ENCODE measurements at places on chromosomes 11 and 22.

DNA sequence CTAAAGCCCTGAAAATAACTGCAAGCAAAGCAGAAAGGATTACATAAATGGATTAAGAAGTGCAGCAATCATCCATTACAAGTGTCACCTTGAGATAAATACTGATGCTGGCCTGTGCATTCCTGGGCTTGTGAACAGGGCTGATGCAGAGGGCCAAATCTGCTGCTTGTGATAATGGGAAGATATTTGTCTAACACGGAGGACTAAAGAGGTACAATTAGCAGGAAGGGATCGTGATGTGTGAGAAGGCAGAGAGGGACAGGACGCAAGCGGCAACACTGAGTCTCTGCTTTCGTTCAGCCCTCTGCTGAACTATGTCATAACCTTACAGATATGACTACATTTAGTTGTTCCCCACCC lies 107.7 kb upstream of the DDI1 start:
- DNase-seq, result no peak

DNA sequence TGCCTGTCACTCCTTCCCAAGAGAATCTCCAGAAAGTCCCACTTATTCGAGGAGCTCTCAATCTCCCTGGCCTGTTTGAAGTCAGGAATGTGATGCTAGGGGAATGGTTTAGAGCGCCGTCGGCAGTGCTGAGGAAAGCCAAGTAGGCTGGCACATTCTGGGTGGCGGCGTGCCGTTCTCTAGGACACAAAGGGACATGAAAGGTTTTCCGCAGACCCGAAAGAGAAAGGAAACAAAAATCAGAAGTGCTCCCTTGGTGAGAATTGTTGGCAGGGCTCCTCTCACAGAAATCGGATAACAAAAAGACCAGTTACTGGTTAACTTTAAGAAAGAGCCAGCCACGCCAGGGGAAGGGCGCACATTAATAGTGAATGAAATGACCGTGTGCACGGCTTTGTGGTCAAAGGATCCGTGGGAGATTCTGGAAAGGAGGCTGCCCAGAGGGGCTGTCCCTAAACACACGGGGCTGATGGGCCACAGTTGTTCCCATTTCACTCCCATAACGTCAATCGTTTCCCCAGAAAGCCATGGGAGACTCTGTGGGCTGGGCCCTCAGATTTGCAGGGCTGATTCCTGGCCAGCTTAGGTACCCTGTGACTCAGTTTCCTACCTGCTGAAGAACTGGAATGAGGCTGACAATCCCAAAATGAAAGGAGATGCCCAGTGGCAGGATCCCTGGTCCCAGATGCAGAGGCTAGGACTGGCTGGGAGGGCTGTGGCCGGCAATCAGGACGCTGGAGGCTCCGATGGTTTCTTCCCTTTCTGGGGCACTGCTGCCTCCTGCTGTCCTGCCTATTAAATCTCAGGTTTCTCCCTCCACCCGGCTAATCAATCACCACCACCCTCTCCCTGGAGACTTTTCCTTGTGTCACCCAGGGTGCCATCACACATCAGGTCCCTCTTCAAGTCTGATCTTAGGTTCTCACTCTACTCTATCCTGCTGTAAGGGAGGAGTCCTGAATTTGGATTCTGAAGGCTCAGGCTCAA lies 82.3 kb downstream of the RCN1 start:
- peak; percentile 42 for DNase-seq

GRCh38 chr11:1924181-1924580 lies 4.7 kb downstream of the TNNT3 start:
- no peak for DNase-seq

DNA sequence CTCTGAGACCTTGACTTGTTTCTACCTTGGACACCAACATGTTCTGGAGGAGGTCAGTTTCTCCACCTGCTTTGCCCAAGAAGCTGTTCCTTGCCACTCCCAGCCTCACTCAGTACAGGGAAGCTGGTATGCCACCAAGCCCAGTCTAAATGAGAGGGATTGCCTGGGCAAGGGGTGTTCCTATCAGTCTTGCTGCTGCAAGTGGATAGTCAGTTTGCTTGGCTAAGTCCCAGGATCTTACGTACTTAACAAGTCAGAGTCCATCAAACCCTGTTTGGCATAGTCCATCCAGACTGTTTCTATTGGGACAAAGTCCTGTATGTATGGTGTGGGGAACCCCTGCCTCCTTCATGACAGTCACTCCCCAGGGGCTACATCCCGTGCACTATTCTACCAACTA lies 66.6 kb downstream of the RPL27A start:
- no peak for DNase-seq

- DNase-seq, result no peak
Measured at GRCh38 chr11:79100093-79100910, 340.5 kb downstream of the TENM4 start.

GRCh38 chr22:42385696-42386095 lies 46.5 kb downstream of the NFAM1 start:
- no peak for DNase-seq

DNA sequence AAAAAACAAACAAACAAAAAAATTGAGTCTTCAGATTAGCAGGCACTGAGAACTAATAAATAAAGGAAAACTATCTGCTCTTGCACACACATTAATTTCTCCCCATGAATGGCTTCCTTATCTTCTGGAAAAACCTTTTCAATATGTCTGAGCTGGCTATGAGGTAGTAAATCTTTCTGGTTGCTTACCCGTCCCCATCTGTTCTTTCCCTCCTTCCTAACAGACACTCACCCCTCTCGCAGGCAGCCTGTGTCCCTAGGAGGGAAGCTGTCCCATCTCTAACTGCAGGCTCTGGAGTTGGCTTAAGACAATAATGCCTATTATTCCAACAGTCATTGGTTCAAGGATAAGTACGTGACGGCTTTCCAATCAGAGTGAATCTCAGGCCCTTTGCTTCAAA lies 8.2 kb upstream of the SCUBE2 start:
- DNase-seq, result no peak

GRCh38 chr11:102252339-102252891 lies 64.9 kb upstream of the BIRC3 start:
- DNase-seq, result no peak

DNA sequence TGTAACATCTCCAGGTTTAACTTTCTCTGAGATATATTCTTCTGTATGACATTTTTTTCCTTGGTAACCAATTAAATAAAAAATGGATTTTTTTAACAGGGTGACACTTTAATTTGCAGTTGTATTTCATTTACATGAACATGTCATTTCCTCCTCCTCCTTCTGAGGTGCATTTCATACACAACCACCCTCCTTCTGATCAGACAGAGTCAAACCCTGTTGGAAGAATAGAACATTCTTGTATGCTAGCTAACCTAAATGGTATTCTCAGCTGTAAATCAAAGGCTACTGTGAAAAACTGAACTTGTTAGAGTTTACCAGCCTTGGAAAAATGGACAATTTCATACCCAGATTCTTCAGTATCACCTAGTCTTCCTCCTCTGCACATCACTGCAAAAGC lies 52.7 kb upstream of the CHRM4 start:
- DNase-seq, result no peak

GRCh38 chr11:131670876-131671275 lies 300.5 kb downstream of the NTM start:
- DNase-seq, result no peak

DNA sequence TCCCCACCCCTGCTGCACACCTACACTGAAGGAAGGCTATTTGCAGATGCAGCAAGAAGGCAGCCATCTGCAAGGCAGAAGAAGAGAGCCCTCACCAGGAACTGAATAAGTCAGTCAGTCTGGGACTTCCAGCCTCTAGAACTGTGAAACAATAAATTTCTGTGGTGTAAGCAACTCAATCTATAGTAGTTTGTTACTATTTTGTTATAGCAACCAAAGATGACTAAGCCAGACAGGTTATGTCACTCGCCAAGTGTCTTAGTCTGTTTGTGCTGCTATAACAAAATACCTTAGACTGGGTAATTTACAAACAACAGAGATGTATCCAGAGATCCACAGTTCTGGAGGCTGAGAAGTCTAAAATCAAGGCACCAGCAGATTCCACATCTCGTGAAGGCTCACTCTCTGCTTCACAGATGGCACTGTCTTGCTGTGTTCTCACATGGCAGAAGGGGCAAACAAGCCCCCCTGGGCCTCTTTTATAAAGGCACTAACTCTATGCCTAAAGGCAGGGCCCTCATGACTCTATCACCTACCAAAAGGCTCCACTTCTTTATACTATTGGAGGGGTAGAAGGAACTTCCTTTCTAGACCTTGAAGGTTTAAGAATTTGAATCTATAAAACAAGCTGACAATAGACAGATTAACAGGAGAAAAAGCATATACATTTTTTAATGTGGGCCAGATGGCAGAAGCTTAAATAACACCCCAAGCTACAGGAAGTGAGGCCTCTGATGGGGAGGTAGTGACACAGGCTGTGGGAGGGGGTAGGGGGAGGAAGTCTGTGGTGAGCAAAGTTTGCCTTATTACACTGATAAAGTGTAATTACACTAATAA lies 12.3 kb downstream of the APOL6 start:
- DNase-seq, result no peak

GRCh38 chr11:60838132-60838531 lies 3.8 kb upstream of the CCDC86 start:
- DNase-seq, result no peak

DNA sequence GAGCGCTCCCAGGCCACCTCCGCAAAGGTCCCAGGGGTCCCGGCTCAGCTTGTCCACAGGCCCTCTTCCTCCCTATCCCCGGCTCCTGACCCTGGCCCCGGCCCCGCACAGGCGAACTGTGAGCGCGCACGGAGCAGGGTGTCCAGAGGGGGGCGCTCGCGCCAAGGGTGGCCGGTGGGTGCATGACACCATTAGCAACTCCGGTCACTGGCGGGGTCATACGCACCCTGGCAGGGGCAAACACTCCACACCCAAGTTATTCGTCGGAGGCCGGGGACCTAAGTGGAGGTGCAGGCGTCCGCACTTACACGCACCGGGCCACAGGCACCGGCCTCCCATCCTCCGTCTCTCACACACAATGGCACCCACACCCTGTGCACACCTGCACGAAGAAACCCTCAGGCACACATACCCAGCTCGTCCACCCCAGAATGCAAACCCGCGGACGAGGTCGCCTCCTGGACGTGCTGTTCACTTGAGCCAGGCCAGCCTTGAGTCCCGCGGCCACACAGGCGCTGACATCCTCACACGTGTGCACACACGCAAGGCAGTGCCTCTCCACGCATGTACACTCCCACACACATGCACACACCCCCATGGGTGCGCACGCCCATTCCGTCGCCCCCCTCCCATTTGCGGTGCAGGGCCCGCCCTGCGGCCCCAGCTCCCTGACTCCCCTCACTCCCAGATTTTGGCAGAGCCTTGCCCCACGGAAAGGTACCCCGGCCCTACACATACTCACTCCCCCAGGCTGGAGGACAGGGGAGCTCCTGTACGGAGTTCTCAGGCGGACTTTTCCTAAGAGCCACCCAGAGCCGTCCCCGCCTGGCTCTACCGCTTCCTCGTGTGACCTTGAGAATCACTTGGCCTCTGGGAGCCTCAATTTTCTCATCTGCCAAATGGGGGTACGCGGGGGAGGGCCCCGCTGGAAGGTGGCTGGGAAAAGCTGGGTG lies at the start of gene RASGRP2:
RASGRP2 (minus strand) TSS at position 552 of the 953 bp plus-strand sequence. CDS start 1,276 bp downstream, outside the sequence.
- DNase-seq, result no peak

GRCh38 chr22:31124811-31125465 lies 2.2 kb downstream of the INPP5J start:
- no peak for DNase-seq

DNA sequence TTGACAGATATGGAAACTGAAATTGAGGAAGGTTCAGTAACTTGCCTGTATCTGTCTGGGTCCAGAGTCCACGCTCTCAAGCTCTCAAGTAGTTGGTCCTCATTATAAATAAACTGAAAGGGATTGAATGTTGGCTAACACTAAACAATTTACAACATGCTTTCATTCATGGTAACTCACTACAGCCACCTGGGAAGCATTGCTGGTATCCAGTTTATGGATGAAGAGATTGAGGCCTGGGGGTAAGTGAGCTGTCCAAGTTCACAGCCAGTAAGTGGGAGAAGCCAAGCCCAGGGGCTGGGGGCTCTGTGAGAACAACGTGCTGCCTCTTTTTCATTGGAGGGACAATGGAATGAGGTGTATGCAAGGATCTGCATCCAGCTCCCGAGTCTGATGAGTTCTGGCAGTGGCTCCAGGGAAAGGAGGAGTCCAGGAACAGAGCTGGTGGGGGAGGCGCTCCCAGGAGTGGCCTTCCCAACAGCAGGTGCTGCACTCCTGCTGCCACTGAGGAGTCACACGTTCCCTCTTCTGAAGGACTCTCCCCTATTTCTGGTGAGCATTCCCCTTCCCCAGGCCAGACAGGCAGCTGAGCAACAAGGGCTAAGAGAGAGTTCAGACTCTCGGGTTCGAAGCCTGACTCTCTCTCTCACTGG lies 175.8 kb downstream of the CSNK2A3 start:
- no peak for DNase-seq

DNA sequence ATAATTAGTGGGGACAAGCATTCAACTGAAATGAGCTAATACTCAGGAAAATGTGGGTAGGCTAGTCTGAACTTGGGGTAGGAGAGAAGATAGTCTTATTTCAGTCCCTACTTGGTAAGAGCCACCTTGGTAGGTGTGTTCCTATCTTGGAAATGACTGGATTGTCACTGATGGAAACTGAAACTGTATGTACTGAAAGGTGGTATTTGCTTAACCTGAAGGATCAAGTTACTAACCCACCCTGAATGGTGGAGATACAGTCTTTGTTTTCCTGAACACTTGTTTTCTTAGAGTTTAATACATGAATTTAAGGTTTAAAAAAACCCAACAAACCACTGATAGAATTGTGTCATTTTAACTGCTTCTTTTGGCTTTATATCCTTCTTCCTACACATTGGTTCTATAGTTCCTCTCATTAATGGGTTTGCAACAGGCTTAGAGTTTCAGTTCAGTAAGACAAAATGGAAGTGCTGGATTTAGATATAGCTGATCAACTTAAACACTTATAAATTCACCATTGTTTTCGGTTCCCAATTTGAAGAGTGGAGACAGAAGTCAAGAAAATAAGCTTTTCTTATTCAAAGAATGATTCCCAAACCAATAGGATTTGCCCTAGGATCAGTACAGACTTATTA lies 4.2 kb downstream of the FAR1 start:
- no peak for DNase-seq

DNA sequence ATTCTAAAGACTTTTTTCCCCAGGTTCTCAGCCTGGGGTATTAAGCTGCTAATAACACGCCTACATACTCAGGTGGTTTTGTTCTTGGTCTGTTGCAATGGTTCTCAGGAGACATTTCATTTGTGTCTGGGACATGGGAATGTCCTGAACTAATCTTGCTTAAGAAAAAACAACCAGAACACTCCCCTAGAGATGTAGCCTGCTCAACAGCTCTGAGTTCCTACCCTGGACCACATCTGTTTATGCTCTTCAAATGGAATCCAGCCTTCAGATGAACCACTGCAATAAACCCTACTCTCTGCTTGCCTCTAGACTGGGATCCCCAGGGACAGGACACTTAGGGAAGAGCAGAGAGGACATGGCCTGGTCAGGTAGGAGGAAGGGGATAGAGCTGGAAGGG lies 29.9 kb downstream of the RELT start:
- no peak for DNase-seq

GRCh38 chr22:43393844-43394474 lies 17.9 kb upstream of the MPPED1 start:
- no peak for DNase-seq

DNA sequence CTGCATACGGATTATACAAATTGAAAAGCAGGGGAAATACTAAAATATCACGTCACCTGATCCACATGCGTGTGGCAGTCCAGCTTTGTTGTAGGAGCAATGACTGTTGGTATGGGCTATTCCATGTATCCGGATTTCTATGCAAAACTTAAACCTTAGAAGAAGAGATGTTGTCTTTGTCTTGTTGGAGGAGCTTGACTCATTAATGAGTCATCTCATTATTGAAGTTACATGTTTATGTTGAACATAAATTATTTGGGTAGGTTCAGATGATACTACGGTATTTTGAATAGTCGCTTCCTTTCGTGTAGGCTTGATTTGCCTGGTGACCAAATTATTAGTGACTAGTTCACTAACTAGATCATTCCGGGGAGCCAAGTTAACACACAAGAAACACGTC lies 806 bp upstream of the SAAL1 start:
- DNase-seq, result no peak

All from HS-27A (cell line).